NCI-H2227 treated with DMSO at 0.1 percent for 48 hours (cell line): ENCODE measurements at places on chromosomes 12 and 14.

DNA sequence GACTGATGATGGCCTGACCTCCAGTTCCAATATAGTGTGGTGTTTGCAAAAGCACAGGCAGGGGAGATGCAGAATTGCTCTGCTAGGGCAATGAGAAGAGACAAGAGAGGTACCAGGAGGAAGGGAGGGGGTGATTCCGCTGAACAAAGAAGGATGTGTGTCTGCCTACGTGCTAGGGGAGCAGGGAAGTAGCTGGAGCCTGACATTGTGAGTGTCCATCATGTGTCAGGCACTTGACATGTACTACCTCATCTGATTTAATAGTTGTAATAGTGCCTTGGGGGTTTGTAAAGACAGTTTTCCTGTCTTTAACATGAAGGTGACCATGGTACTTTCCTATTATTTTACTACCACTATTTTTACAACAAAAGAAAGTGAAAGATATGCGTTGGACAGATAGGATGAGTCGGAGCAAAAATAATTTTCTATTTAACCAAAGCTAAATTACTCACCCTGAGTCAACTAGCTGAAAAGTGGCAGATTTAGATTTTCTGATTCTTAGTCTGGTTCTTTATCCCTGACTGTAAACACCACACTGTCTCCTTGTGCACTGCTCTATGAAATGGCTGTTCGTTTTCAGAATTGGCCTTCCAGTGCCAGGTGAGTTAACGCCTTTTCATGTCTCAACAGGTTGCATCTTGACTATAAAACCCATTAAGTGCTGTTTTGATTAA lies 33.7 kb upstream of the TEAD4 start:
- DNase-seq, result no peak

GRCh38 chr14:98954349-98955000 lies 317.5 kb downstream of the BCL11B start:
- no peak for DNase-seq

GRCh38 chr12:113030875-113031525 lies 25.5 kb upstream of the DTX1 start:
- DNase-seq, result peak; percentile 88

GRCh38 chr14:22668417-22668816 lies 24.3 kb upstream of the OR6J1 start:
- no peak for DNase-seq

DNA sequence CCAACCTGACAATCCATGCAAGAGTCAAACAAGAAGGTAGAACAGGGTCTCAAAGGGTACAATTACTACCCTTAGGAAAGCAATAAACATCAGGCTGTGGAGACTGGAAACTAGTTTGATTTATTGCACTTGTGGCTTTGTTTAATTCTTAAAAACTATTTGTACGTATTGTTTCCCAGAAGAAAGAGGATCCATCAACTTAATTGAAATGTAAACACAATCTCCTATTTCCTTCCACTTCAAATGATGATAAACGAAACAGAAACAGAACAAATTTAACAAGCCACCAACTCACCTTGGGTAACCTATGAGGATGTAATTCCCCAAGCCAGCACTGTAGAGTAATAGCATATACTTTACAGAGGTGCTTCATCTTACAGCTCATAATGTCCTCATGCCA lies 8.0 kb downstream of the STXBP6 start:
- DNase-seq, result peak; percentile 48

- no peak for DNase-seq
Measured at GRCh38 chr12:52924764-52925716, 20.2 kb upstream of the KRT8 start.

GRCh38 chr12:109702111-109702841 lies 11.3 kb upstream of the FAM222A start:
- no peak for DNase-seq

- DNase-seq, result no peak
Measured at GRCh38 chr12:116547955-116548501, 11.2 kb upstream of the MAP1LC3B2 start.

GRCh38 chr12:105864901-105865300 lies 273.9 kb downstream of the NUAK1 start:
- no peak for DNase-seq

GRCh38 chr12:10048526-10048925 lies 18.0 kb downstream of the CLEC9A start:
- no peak for DNase-seq

DNA sequence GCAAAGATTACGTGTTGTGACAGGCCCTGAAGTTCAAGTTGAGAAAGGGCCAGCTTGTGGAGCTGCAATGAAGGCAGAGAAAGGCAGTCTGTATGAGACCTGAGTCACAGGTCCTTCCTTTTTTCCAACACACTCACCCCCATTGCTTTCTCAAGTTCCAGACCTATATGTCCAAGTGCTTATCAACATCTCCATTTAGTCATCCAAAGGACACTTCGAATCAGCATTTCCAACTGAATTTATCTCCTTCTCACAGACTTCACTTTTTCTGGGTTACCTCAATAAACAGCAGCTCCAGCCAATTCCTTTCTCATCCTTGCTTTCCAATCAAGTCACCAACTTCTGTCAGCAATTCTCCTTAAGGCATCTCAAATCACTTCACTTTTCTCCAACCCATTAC lies 56.4 kb upstream of the KIF21A start:
- no peak for DNase-seq

DNA sequence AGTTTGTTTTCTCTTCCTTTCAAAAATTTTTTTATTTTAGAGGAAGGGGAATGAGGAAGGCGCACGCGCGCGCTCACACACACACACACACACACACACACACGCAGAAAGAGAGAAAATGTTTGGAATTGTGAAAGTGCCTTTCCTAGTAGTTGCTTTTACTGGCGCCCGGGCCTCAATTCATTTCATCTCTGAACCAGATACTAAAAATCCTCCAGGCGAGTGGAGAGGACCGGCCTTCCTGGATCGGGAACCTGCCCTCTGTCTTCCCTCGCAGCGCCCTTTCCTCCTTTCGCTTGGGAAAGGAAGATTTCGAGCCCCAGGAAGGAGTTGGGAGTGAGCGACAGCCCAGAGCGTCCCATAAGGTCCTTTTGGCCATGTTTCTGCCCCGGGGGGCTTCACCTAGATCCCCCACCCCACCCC lies 7.8 kb upstream of the TBX3 start:
- no peak for DNase-seq

- DNase-seq, result no peak
Measured at GRCh38 chr14:80381807-80382363, 170.6 kb upstream of the DIO2 start.

GRCh38 chr12:126228936-126229335 lies 1163.7 kb downstream of the AACS start:
- no peak for DNase-seq

GRCh38 chr12:108515916-108516315 lies 839 bp downstream of the FICD start:
- no peak for DNase-seq

GRCh38 chr14:60215520-60216420 lies 33.3 kb upstream of the PPM1A start:
- DNase-seq, result no peak

DNA sequence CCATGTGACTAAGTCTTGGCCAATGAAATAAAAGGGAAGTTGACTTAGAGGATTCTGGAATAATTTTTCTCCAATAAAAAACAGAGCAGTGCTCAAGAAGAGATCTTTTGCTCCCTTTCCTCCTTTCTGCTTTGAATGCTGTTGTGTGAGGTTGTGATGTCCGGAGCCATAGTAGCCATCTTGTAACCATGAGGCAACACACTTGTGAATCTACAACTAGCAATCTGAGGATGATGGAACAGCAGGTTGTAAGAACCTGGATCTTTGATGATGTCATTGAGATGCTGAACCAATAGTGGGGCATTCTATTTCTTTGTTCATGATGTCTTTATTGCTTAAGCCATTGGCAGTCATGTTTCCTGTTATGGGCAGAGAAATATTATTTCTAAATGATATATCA lies 230.0 kb upstream of the SRRM4 start:
- DNase-seq, result no peak

DNA sequence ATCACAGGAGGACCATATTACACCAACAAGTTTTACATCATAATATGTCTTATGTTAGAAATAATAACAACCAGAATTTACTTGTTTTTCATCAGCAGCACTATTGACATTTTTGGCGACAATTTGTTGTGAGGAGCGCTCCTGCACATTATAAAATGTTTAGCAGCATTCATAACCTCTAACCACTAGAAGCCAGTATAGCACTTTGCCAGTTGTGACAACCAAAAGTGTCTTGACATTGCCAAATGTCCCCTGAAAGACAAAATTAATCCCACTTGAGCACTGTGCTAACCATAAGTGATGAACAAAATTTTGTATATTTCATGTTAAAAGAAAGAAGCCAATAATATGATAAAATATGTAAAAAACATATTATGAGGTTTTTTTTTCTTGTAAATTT lies 356.9 kb upstream of the LMO3 start:
- DNase-seq, result no peak

GRCh38 chr14:105336477-105337287 lies 22.1 kb downstream of the PACS2 start:
- no peak for DNase-seq

GRCh38 chr14:50082308-50082742 lies 34.0 kb downstream of the VCPKMT start:
- no peak for DNase-seq

GRCh38 chr12:67692966-67693365 lies 44.4 kb downstream of the DYRK2 start:
- no peak for DNase-seq

DNA sequence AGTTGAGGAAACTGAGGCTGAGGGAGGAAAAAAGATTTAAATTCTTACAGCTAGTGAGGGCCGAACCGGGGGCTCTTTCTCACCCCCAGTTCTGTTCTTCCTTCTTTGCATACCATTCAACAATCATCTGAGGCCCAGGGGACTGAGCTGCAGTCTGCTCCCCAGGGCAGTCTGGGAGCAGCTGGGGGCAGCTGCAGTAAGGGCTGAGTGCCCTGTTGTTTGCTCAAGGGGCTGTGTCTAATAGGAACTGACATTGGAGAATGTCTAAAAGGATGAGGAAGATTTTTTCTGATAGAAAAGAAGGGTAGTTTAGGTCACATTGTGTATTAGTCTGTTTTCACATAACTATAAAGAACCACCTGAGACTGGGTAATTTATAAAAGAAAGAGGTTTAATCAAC lies 42.2 kb downstream of the SLC17A8 start:
- no peak for DNase-seq

- DNase-seq, result no peak
Measured at GRCh38 chr12:53230108-53230845, 1.7 kb downstream of the RARG start.

GRCh38 chr14:97185186-97185585 lies 388.0 kb downstream of the VRK1 start:
- no peak for DNase-seq

DNA sequence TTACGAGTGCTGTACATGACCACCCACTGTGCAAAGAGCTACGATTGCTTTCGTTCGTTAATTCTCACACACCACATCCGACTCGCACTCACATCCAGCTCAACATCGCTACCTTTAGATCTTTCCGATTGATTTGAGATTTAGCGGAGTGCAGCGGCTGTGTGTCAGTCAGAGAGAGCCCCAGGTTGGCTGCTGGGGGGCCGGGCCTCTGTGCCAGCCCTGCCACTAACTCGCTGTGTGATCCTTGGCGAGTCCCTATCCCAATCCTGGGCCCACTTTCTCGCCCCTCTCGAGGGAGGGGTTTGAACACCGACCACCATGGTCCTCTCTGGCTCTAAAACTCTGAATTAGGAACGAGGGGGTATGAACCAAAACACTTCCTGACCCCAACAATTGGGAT lies 8.6 kb downstream of the DLK1 start:
- no peak for DNase-seq

- DNase-seq, result peak; percentile 45
Measured at GRCh38 chr14:74945852-74946658, 9.3 kb downstream of the PGF start.

- peak; percentile 64 for DNase-seq
Measured at GRCh38 chr14:89667983-89668382, 250.9 kb upstream of the FOXN3 start.

- DNase-seq, result no peak
Measured at GRCh38 chr14:69986336-69986735, 107.1 kb downstream of the SMOC1 start.
